Activated gamma-delta T cell treated with Interleukin-2 at 50 U/mL for 16 hours (primary cell): ENCODE measurements at places on chromosomes 4 and X.

- no peak for DNase-seq
These were observed 11.0 kb upstream of the SH3TC1 start for GRCh38 chr4:8188085-8188484.

DNA sequence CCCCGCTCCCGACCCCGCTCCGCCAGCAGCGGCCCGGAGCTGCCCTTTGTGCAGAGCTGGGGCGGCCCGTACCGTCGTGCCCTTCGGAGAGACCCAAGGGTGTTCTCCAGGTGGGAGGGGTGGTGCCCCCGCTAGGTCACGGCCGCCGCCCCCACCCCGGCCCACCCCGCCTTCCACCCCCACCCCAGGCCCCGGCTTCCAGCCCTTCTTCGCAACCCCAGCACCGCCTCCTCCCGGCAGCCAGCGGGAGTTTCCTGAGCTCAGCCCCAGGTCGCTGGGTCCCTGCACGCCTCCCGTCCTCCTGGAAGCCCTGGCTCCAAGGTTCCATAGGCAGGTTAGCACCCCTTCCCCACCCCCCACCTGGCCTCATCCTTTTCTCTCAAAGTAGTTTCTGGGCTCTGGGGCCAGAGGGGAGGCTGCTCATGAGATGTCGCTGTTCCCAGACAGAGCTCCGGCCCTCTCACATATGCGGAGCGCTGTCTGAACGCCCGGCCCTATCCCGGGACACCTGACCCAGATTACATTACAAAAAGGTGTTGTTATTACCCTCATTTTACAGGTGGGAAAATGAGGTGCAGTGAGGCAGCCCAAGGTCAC, 25.2 kb upstream of the FGFR3 start:
- peak; percentile 15 for DNase-seq

DNA sequence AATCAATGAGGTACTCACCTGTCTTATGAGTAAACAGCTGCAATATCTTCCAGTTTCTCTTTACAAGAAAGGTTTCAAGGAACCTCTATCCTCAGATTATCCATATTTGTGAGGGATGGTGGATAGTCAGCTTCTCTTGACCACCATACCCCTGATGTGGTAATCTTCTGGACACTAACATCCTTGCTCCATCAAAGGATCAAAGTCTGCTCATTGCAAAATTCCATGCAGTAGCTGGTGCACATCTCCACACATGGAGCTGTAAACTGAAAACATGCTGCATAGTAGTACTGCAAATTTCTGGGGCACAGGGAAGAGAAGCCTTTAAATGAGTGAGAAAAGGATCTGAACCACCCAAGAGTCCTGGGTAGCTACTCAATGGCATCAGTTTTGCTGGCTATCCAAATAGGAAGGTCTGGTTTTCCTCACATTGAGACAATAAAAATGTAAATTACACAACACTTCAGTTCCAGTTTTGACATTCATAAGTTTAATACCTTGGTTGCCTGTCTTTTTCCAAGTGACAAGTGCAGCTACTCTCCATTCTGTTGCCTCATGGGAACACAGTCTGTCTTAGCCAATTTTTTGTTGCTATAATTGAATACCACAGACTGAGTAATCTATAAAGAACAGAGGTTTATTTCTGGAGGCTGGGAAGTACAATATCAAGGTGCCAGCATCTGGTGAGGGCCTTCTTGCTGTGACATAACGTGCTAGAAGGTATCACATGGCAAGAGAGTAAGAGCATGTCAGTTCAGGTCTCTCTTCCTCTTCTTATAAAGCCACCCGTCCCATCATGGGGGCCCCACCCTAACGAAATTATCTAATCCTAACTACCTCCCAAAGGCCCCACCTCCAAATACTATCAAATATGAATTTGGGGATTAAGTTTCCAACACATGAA, 34.4 kb upstream of the ARHGEF6 start:
- no peak for DNase-seq

DNA sequence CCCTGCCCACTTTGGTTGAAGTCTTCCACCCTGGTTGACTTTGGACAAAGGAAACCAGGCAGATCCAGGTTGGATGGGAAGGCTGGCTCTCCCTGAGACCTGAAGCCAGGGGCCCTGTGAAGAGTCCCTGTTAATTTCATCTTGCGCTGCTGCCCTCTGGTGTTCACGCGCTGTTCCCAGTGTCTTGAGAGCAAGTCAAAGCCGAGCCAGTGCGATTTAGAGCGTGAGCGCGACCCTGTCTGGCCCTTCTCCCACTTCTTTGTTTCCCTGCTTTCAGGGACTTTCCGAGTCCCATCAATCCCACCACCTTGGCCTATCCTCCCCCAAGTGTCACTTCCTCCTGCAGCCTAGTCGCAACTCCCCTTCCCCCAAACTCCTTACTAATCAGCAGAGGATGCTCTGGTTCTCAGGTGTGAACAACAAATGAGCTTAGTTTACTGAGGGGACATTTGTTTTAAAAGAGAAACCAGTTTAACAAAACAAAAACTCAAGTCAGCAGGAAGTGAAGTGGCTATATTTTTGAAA, 25.8 kb upstream of the CHRNA9 start:
- DNase-seq = peak; percentile 87

- no peak for DNase-seq
These were observed 264.1 kb upstream of the GATB start for GRCh38 chr4:152024881-152025280.

- DNase-seq = no peak
These were observed 26.0 kb downstream of the NPNT start for GRCh38 chr4:105921301-105921700.

DNA sequence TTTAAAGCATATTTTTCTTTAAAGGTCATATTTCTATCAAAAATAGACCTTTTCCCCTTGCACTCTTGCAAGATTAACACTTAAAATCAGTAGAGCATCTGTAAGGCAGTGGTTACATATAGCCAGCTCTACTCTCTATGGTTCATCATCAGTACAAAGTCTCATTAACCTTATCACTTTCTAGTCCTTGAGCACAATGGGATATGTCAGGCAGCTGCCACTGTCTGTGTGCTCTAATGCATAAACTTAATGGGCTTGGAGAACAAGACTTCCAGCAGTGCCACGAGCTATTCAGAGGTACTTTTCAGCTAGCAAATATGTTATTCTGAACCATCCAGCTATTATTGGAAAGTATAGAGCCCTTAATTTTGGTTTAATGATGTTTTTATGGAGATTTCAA, 393.7 kb downstream of the GASK1B start:
- no peak for DNase-seq

DNA sequence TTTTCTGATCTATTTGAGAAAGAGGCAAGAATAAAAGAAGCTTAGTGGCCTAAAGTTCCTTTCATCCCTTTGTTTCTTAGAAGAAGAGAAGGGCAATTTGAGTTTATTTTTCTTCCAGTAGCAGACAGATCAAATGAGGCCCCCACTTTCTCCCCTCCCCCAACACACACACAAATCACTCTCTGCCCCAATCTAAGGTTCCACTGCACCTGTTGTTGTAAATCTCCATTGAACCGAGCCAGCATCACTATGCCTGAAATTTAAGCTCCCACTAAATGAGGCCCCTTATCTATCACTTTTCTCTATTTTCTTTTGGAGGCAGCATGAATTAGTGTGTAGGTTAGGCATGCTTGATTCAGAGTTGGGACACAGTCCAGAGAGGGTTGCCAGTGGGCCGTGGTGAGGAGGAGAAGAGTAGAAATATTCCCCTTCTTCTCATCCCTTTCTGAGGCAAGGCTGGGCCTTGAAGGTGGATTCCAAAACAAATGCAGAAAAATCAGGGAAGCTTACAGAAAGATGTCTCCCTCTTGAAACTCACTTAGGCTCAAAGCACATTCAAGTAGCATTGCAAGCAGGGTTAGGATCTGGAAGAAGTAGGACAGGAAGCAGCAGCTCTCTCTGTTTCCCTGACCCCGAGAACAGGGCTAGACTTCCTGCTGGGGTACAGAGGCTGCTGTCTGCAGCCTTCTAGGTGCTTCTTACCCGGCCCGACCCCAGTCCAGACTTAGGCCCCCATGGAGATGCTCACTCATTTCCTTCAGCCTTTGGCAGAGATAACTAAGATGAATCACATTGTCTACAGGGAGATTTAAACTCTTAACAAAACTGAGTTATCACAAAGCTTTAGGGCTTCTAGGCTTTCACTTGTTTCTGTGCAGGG, 70.7 kb downstream of the RASL11B start:
- DNase-seq = no peak

GRCh38 chr4:11537846-11538245, 109.2 kb upstream of the HS3ST1 start:
- DNase-seq = no peak

GRCh38 chr4:83449009-83449408, 6.6 kb downstream of the HELQ start:
- DNase-seq = no peak

GRCh38 chr4:74483226-74483911, 38.4 kb downstream of the AREG start:
- DNase-seq = no peak

- DNase-seq = no peak
These were observed 12.4 kb upstream of the TDO2 start for GRCh38 chr4:155891058-155891457.

GRCh38 chrX:103107836-103108235, 14.9 kb upstream of the NXF3 start:
- no peak for DNase-seq

GRCh38 chrX:152025656-152026440, 51.4 kb upstream of the GABRE start:
- no peak for DNase-seq

DNA sequence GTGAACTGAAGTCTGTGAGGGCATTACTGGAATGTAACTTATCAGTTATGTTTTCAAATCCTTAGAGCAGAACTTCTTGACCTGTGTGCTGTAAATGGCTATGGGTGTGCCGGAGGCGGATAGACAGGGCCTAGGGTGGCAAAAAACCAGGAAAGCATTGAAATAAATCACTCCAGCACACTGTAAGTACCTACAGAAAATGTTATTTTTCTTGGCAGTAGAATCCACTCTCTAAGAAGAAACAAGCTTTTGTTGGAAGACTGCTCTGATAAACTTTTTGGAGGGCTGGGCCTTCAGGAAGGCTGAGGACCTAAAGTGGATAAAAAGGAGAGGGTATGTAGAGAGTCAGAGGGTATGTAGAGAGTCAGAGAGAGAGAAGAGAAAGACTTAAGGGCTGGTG, 14.9 kb downstream of the CPE start:
- DNase-seq = no peak

DNA sequence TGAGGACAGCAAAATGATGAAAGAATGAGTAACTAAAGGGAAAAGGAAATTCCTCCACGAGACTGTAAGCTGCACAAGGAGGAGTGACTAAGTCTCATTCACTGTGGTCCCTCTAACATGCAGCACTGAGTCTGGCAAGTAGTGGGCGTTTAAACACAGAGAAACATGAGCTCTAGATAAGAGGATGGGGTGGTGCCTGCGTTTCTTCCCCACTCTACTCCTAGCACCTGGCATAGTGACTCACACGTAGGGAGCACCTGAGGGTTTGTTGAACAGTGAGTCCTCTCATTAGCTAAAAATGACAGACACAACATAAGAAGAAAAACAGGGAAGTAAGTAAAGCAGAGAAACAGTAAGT, 105.8 kb upstream of the CBR4 start:
- no peak for DNase-seq

DNA sequence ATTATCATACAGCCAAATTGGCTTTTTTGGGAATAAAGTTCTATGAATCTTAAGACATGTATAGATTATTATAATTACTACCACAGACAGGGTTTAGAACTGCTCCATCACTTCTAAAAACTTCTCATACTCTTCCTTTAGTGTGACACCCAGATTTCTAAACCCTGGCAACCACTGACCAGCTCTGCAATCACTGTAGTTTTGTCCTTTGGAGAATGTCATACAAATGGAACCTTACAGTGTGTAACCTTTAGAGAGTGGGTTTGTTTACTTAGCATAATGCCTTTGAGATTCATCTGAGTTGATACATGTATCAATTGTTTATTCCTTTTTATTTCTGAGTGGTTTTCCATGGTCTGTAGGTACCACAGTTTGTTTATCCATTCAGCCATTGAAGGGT, 95.0 kb downstream of the TMEM164 start:
- DNase-seq = no peak

GRCh38 chr4:111399623-111400022, 745.6 kb upstream of the FAM241A start:
- no peak for DNase-seq

- no peak for DNase-seq
These were observed 534.7 kb downstream of the ANKRD50 start for GRCh38 chr4:124177647-124178425.

DNA sequence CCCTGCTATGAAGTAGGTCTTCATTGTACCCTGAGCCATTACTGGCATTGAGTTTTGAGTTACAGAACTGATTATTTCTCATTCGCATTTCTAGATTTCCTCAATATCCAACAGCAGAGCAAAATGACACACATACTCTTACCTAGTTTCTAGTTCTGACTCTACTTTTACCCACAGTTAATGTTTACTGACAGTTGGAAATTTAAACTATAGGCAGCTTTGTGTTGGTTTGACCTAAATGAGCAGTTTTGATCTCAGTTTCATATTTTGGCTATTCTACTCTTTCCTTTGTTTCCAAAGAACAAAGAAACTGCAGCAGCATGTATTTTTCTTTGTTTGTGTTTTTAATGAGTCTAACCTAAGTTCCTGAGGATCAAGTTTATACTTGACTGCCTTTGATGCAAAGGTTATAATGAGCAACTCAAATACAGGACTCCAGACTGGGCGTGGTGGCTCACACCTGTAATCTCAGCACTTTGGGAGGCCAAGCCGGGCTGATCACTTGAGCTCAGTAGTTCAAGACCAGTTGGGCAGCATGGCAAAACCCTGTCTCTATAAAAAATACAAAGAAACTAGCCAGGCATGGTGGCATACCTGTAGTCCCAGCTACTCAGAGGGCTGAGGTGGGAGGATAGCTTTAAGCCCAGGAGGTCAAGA, 30.4 kb downstream of the TXK start:
- no peak for DNase-seq

- no peak for DNase-seq
These were observed 85.8 kb upstream of the PRPS1 start for GRCh38 chrX:107542500-107542899.

- DNase-seq = no peak
These were observed 566 bp downstream of the LARP7 start for GRCh38 chr4:112637552-112637866.

- peak; percentile 26 for DNase-seq
These were observed 1.4 kb downstream of the MAGED1 start for GRCh38 chrX:51894697-51895336.

- no peak for DNase-seq
These were observed 295.5 kb downstream of the SLC7A11 start for GRCh38 chr4:137946453-137947174.

GRCh38 chr4:121306931-121307330, 73.9 kb downstream of the QRFPR start:
- DNase-seq = no peak

- no peak for DNase-seq
These were observed 71.7 kb upstream of the S100G start for GRCh38 chrX:16578218-16578617.

DNA sequence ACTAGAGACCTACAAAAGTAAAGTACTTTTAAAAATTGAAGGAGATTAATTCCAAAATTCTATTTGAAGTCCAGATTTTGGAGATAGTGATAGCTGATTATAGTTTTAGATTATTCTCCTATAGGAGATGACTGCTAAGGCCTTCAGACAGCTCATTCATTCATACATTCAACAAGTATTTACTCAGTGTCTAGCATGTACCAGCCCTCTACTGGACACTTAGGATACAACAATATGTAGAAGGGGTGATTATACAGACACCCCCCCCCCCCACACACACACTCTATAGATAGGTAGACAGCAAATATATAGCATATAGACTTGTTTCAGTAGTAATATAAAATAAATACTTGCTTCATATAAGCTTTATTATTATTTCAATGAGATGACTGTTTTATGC, 60.4 kb upstream of the TAF9B start:
- DNase-seq = no peak
